ENCODE measurements at places on chromosomes 7 and 10.
A peak's percentile ranks its signal among the peaks of the same experiment; 100 is the strongest.

DNA sequence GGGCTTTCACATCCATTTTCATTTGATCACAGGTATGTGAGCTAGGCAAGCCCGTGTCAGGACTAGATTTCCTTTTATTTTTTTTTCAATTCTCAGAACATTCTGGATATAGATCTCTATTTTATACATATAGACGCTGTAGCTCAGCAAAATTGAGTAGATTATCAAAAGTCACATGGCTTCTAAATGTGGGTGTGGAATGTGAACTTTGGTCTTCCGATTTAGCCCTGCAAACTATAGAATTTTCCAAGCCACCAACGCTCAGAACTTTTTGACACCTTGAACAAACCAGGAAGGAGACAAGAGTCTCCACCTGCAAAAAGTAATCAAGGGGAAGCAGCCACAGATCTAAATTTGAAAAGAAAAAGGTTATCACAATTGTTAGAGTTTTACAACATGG is 15.9 kb upstream of the FFAR4 start:
- DNase-seq, result no peak

GRCh38 chr10:48224979-48225560 is 49.4 kb downstream of the FRMPD2 start:
- no peak for DNase-seq

- DNase-seq, result peak; percentile 60
Measured at GRCh38 chr7:2698581-2699288, 10.7 kb downstream of the AMZ1 start.

- DNase-seq, result no peak
Measured at GRCh38 chr10:93072225-93072712, 1.4 kb upstream of the CYP26A1 start.

- DNase-seq, result no peak
Measured at GRCh38 chr10:43075612-43076003, 1.3 kb upstream of the RET start.

GRCh38 chr7:16587790-16588189 is 57.8 kb downstream of the ANKMY2 start:
- DNase-seq, result no peak

DNA sequence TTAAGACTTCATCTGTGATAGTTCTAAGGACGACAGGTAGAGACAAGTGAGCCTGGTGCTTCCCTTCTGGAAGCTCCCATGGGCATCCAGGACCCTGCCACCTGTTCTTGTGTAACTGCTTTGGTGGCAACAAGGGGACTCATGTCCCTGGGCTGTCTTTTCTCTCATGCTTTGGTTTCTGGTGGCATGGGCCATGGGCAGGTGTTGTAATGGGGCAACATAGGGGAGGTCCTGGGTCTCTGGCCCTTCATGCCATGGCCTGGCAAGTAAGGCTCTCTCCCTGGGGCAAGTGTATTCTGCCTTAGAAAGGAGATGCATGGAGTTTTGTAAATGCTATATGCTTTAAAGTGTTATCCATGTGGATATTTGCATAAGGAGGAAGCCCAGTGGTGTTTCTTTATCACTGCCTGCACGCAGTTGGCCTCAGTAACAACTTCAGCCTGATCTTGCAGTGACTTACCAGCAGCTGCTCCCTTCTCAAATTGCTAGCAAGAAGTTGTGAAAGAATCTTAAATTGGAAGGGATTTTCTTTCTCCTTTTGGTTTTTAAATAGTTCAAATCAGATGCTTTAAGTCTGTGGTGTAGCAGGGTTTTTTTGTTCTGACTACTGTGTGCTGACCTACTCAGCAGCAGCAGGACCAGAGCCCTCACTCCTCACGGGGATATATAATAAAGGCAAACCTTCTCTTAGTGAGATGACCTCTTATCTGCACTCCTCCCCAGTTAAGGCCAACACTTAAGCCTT is 39.9 kb downstream of the OGDH start:
- DNase-seq, result no peak

- DNase-seq, result no peak
Measured at GRCh38 chr10:28873540-28873939, 196.2 kb downstream of the BAMBI start.
